ENCODE measurements at places on chromosomes 11 and 22. TPM values are rescaled to one million over a fixed set of nuclear protein-coding genes. Genes with fewer than 3 reads are reported as not detected.

The MRGPRD gene
- not detected for total RNA-seq

The CBL gene
- 40.5 TPM for total RNA-seq

The IGF2 gene
- total RNA-seq: 21.5 TPM

The MMP27 gene
- not detected for total RNA-seq

The OR8G1 gene
- total RNA-seq: not detected

The TRPM5 gene
- total RNA-seq: not detected

The ENDOD1 gene
- total RNA-seq: 1.6 TPM

The APOA4 gene
- not detected for total RNA-seq

The ACTN3 gene
- total RNA-seq: 2.0 TPM

The FOSL1 gene
- total RNA-seq: not detected

The ACR gene
- not detected for total RNA-seq

The STT3A gene
- 68.0 TPM for total RNA-seq

The MRGPRE gene
- total RNA-seq: 1.0 TPM

The MTFP1 gene
- 5.8 TPM for total RNA-seq

The BIK gene
- 17.3 TPM for total RNA-seq

The APOA1 gene
- total RNA-seq: not detected

The NXPE4 gene
- not detected for total RNA-seq

The ZP1 gene
- not detected for total RNA-seq

The IGLL1 gene
- total RNA-seq: not detected

The OVOL1 gene
- total RNA-seq: not detected

The ASPHD2 gene
- total RNA-seq: 19.0 TPM

The CARD10 gene
- 2.7 TPM for total RNA-seq

The MMP11 gene
- total RNA-seq: 28.8 TPM

The KCNQ1OT1 gene
- 14.3 TPM for total RNA-seq

The MMP12 gene
- total RNA-seq: not detected

The CELSR1 gene
- total RNA-seq: 0.27 TPM

The GRAMD4 gene
- total RNA-seq: 85.7 TPM

The STX3 gene
- total RNA-seq: 42.1 TPM

The NAALADL1 gene
- total RNA-seq: 1.6 TPM

The FADS1 gene
- 155 TPM for total RNA-seq

The GP1BB gene
- total RNA-seq: 8.3 TPM

The SF3A1 gene
- 157 TPM for total RNA-seq

The CHRM1 gene
- not detected for total RNA-seq

The PATL1 gene
- 17.3 TPM for total RNA-seq

Measured in glutamatergic neuron (in vitro differentiated cells).